ENCODE measurements at places on chromosomes 11 and 22. TPM values are rescaled to one million over a fixed set of nuclear protein-coding genes. Genes with fewer than 3 reads are reported as not detected.

Gene FAM83F
- 18.1 TPM for total RNA-seq

Gene CENPM
- total RNA-seq: 7.7 TPM

Gene SLCO2B1
- 6.7 TPM for total RNA-seq

Gene STK33
- 3.6 TPM for total RNA-seq

Gene OR9G1
- not detected for total RNA-seq

Measured in tracheal epithelial cell (primary cell).